ENCODE measurements at places on chromosomes 2 and 18.
A peak's percentile ranks its signal among the peaks of the same experiment; 100 is the strongest.

DNA sequence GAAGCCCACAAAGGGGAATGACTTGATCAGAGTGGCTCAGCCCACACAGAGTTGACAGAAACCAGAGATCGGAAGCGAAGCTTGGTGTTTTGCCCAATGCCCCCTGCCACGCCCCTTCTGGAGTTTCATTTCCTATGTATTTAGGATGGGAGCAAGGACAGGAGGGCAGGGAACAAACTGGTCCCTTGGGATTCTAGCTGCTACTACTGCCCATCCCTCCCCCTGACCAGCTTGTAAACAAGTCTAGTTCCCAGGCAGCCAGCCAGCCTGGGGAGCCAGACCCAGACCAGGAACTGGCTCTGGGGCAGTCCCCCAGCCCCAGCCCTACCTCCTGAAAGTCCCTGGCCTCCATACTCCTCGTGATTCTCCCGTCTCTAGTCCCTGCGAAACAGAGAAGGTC is 8.3 kb downstream of the WNT6 start:
- no peak for DNase-seq

- no peak for DNase-seq
Observed at GRCh38 chr2:137912371-137912770, 51.9 kb upstream of the HNMT start.

- DNase-seq, result no peak
Observed at GRCh38 chr2:176174824-176175708, 13.4 kb upstream of the HOXD1 start.

DNA sequence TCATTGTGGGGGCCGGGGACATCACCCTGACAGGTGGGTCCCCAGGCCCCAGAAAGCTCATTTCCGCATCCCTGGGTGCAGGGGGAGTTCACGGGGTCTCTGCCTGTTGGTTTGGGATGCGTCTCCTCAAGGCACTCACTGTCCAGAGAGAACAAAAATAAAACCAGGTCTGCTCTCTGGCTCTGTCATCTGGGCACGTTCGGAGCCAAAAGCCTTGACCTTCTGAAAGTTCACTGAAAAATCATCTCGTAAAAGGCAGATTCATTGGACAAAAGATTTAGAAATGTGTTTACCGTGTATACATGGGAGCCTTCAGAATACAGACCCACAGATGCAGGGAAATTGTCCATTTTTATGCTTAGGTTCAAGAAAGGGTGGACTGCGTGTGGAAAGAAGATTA is 26.6 kb downstream of the MLPH start:
- no peak for DNase-seq

DNA sequence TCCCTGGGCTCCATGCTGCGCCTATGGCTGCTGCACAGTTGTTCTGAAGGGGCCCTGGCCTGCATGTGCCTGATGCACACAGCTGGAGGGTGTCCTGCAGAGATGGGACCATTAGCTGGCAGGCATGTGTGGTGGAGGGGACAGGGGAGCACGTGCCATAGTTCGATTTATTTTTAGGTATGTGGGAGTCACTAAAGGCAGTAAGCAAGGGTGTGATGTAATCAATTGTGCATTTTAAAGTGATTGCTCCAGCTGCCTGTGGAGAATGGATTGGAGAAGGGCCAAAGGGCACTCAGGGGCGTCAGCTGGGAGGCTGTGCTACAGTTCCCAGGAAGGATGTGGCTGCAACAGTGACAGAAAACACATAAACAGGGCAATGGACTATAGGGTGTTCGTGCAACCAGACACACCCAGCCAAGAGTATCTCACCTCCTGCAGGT is 205.1 kb downstream of the ARL4C start:
- DNase-seq, result peak; percentile 57

- DNase-seq, result no peak
Observed at GRCh38 chr18:2706903-2707302, 51.4 kb downstream of the SMCHD1 start.

- no peak for DNase-seq
Observed at GRCh38 chr18:27314996-27315395, 129.9 kb upstream of the CHST9 start.

DNA sequence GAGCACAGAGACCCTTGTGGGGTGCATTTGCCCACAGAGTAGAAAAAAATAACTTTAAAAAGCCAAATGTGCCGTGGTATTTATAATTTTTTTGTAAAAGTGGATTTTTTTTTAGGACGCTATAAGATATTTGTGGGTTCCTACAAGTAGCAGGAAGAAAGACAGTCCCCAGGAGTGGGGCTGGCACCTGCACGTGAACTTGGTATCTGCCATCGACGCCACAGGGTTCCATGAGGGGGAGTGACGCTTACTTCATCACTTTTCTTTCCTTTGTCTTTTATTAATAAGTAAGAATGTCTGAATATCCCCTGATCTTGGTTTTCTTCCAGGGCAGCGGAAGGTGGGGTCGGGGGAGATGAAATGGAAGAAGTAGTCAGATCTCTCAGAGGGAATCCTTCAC is 207.0 kb downstream of the TWIST2 start:
- no peak for DNase-seq

DNA sequence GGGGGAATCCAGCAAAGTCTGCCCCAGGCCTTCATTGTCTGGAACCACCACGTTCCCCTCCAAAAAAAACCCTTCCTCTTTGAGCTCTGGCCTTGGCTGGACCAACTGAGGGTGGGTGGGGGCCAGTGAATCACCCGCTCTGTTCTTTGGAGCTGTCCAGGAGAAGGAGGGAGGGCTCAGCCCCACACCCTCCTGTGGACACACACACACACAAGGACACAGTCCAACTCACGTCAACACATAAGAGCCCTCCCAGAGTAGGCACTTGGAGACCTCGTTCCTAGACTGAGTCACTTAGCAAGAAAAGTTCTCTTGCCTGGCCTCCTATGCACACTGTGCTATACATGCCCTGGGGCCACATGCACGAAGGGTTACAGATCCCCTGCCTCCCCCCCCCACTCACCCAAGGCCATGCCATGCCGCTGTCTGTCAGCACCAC is 1.2 kb upstream of the TNS1 start:
- peak; percentile 88 for DNase-seq

DNA sequence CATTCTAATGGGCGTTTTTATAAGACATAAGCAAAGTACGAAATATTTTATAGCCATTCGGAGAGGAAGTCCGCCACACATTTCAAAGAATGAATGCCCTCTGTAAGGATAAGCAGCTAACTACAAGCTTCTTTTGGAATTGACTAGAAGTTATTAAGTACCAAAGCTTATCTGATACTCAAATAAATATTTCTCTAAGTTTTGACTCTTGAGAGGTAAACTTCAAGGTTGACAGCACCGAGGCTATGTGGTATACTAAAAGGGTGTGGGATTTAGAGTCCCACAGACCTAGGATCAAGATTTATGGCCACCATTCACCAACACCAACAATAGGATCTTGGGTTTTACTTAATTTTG is 48.1 kb upstream of the MSH2 start:
- DNase-seq, result no peak

DNA sequence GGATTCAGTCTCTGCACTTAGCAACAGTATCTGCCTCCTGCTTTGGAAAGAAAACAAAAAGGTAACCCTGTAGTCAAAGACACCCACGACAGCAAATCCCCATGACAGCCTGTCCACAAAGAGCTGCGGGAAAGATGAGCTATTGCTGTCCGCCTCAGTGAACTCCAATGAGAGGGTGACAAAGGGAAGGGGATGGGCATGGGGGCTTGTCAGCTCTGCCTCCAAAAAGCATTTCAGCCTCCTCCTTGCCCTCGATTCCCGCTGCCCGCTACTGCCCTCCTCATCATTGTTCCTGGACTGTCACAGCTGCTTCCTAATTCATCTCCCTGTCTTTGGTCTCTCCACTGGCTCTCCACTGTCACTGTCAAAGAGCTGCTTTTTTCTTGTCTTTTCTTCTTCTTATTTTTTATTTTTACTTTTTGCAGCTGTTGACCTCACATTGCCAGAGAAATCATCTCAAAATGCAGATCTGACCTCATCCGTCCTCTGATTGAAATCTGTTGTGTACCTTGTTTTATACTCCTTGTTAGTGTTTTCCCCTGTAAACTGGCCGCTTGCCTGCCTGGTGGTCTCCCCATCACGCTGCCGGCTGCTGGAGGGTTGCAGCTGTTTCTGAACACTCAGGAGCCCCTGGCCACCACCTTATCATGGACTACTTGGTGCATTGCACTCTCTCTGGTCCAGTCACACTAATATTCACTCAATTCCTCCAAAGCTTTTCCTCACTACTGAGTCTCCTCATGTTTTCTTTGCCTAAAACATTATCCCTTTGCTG is 7.9 kb upstream of the E2F6 start:
- no peak for DNase-seq

DNA sequence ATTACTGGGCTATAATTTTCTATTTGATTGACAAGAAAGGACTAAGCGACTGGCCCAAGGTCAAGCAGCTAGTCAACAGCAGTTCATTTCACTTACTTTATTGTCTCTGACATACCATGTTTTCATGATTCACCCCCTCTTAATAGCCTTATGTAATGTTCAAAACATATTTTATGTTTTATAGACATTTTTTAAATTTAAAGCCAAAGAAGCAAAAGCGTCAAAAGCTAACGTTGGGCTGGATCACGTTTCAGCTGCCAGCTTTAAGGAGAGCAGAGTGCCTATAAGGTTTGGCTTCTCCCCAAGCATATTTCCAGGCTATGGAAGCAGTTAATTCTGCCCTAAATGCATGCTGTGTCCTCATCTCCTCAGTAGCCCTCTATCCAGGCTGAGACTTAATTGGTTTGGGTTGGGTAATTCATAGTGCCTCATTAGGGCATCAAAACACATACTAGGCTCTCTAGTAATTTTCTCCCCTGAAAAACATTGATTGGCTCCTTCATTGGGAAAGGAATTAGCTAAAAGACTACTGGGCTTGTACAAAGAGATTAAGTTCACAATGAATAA is 94.8 kb upstream of the CREB1 start:
- no peak for DNase-seq

- peak; percentile 50 for DNase-seq
Observed at GRCh38 chr18:45330170-45330594, 285.1 kb upstream of the SLC14A2 start.

- DNase-seq, result peak; percentile 80
Observed at GRCh38 chr2:109125593-109126500, 3.2 kb upstream of the SH3RF3 start.

DNA sequence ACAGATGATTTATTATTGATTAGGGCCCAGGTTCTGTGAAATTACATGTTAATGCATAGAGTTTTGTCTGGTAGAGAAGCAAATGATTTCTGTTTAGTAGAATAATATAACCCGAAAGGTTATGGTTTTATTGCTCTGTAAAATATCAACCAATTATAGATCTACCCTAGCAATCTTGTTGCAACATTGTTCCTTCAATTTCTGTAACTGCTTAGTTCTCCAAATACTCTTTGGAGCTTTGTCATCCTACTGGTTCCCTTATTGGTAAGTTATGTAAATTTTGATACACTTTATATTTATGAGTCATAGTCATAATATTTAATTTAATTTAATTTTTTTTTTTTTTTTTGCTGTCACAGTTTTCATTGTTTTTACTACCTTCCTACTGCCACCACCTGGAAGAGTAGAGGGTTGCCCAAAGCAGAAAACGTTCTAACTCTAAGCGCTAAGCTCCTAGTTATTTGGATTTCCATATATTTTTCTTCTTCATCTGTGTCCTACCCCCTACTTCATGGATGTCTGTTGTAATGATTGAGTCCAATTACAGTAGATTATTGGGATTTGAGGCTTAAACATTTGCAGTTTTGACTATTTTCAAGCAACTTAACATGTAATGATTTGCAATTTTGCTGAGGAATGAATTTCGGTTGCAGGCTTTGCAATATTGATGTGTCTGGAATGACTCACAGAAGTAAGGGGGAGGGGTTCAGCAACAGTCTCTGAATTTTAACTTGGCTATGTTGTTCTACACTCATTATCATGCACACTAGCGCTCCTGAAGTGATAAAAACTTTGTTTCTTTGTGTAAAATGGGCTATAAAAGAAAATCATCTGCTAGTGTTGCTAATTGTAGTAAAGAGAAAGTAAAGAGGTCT is 51.1 kb downstream of the NABP1 start:
- DNase-seq, result peak; percentile 14

DNA sequence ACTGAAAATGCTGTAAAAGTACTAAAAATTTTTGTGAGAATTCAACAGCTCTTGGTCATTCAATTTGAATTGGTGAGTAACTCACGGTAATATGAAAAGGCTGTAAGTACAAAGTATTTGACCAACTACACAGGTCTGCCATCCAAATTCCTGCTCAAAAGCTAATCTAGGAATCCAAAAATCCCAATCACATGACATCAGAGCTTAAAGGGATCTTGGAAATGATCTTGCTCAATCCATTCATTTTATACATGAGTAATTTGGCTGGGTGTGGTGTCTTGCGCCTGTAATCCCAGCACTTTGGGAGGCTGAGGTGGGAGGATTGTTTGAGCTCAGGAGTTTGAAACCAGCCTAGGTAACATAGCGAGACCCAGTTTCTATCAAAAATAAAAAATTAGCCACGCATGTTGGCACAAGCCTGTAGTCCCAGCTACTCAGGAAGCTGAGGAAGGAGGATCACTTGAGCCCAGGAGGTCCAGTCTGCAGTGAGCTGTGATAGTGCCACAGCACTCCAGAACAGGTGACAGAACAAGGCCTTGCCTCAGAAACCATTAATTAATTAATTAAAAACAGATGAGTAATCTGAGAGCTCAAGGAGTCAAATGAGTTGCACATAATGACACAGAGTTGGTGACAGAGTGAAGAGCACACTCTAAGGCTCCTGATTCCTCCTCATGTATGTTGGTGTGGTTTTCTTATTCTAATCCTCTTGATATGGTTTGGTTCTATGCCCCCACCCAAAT is 19.8 kb downstream of the SPIRE1 start:
- DNase-seq, result peak; percentile 52

All from AG20443 (cell line).